ENCODE measurements at places on chromosomes 13 and 19.

DNA sequence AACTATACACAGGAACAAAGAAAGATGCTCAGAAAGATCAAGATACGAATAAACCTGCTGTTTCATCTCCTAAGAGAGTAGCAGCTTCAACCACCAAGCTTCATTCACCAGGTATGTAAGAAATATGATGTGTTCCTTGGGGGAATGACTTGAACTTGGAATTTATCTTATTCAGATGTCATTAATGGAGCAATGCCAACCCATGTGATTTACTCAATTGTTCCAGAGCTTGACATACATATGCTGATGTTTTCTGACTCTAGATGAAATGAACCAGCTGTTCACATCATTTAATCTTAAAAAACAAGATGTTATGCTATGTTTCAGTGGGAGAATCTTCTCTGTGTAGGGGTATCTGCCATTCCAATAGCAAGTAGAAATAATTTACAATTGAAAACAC lies 270.9 kb downstream of the SLC7A1 start:
- DNase-seq = no peak

- no peak for DNase-seq
Measured at GRCh38 chr19:34961775-34962686, 2.0 kb downstream of the ZNF792 start.

GRCh38 chr19:30373593-30373992 lies 1.4 kb downstream of the ZNF536 start:
- DNase-seq = no peak

- no peak for DNase-seq
Measured at GRCh38 chr13:106373989-106374572, 161.4 kb downstream of the EFNB2 start.

DNA sequence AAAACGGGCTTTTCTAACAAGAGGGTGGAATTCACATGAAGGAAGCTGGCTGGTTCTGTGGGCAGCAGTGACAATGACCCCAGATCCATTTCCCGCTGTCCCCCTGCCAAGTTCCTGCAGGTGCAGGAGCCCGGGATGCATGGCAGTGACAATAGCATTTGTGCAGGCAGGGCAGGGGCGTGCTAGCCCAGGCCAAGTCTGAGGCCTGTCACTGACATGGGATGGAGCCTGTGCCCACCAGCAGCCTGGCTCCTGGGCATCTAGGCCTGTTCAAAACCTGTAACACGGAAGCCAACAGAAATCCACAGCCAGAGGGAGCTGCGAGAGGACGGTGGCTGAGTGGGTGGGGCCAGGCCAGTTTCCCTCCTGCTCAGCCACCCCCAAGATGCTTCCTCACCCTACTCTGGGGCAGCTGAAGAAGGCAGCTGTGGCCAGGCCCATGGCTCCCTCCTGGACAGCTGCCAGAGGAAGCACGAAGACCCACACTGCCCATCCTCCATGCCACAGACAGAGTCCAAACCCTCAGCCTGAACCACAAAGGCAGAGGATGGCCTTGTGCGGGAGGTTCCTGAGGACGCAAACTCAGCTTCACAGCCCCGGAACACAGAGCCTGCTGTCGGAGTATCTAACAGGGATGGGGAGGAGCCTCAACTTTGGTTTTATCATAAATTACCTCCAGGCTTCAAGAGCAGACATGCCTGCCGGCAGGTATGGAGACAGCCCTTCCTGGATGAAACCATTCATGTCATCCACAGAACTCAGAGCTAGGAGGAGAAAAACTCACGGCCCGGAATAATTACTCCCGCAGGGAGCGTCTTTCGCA lies 74.0 kb downstream of the CEBPG start:
- DNase-seq = no peak

DNA sequence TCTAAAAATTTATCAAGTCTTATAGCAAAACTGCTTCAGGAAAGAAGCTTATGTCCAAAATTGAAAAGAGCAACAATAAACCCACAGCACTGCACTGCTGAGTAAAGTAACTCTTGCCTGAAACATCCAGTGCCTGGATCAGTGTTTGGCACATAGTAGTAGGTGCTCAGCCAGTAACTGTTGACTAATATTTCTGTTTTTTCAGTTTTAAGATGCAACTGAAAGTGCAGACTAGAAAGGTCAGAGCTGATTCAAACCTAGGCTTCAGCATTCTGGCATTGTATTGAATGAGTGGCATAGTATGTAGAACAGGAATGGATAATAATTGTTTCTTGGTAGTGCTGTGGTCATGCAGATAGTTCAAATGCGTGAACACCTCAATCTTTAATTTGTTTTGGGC lies 67.6 kb downstream of the UBL3 start:
- no peak for DNase-seq

GRCh38 chr13:84744203-84744602 lies 861.9 kb upstream of the SLITRK1 start:
- DNase-seq = no peak

Measured in activated B cell treated with CpG ODN at 0.5 μM for 24 hours (primary cell).